Astrocyte (in vitro differentiated cells and primary cell): ENCODE measurements at places on chromosomes 12 and 14.

DNA sequence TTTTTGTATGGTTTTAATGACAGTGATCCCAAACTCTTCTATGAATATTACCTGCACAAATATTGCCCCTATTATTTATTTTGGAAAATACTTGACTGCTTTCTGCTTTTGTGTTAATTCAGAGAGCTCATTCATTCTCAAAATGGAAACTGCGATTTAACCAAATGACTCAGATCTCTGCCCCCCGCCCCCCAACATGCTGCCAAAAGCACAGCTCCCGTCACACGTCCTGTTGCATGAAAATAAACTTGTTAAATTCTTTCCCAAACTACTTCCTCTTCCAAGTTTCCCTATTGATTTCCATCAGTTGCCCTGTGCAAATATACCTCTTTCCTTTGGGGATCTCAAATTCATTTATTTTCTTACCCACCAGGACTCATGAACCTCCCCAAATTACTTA is 18.0 kb upstream of the NRDE2 start:
- H3K4me1 ChIP-seq: no peaks in the 10 kb centered on the region
- no peak overlapping the region for H3K4me3 ChIP-seq
- no peak overlapping the region for H3K27ac ChIP-seq
- peaks cover under 1% of the 10 kb centered on the region for H3K27me3 ChIP-seq
- no peak for DNase-seq

- DNase-seq: peak; percentile 84
- no peak overlapping the region for H3K4me3 ChIP-seq
- H3K27ac ChIP-seq: peak overlapping the region; percentile 17
- H3K27me3 ChIP-seq: peaks cover 8% of the 10 kb centered on the region
Observed at GRCh38 chr14:90168425-90169105, 87.8 kb upstream of the PSMC1 start.

- H3K36me3 ChIP-seq: peaks cover 5% of the 10 kb centered on the region
- no peaks in the 10 kb centered on the region for H3K27me3 ChIP-seq
- no peak overlapping the region for H3K27ac ChIP-seq
- no peak overlapping the region for H3K4me3 ChIP-seq
- no peaks in the 10 kb centered on the region for H3K4me1 ChIP-seq
Observed at GRCh38 chr12:51009056-51009440, 17.1 kb downstream of the SLC11A2 start.

- no peak overlapping the region for H3K27ac ChIP-seq
- peaks cover 8% of the 10 kb centered on the region for H3K4me1 ChIP-seq
- no peak overlapping the region for H3K4me3 ChIP-seq
- no peaks in the 10 kb centered on the region for H3K36me3 ChIP-seq
- no peak for DNase-seq
Observed at GRCh38 chr14:59107819-59108218, 80.6 kb upstream of the DAAM1 start.

DNA sequence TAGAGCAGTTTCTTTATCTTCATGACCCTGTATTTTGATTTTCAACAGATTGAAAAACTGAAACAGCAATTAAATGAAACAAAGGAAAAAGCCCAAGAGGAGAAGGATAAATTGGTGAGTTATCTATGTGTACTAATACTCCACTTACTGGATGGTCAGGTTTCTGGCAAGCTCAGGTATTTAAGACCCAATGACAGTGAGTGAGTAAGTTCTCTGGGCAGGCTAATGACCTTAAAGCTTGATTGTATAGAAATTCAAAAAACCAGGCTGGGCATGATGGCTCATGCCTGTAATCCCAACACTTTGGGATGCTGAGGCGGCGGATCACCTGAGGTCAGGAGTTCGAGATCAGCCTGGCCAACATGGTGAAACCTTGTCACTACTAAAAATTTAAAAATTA is 10.0 kb downstream of the BBOF1 start:
- no peaks in the 10 kb centered on the region for H3K4me1 ChIP-seq
- H3K36me3 ChIP-seq: no peaks in the 10 kb centered on the region
- no peaks in the 10 kb centered on the region for H3K27me3 ChIP-seq
